ENCODE measurements at places on chromosomes 1 and 21.
A peak's percentile ranks its signal among the peaks of the same experiment; 100 is the strongest.

DNA sequence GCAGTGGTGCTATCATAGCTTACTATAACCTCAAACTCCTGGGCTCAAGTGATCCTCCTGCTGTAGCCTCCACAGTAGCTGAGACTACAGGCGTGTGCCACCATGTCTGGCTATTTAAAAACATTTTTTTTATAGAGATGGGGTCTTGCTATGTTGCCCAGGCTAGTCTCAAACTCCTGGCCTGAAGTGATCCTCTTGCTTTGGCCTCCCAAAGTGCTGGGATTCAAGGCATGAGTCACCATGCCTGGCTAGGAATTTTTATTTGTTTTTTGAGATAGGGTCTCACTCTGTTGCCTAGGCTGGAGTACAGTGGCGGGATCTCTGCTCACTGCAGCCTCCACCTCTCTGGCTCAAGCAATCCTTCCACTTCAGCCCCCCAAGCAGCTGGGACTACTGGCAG lies 8.8 kb upstream of the RABGAP1L start:
- no peak for DNase-seq

DNA sequence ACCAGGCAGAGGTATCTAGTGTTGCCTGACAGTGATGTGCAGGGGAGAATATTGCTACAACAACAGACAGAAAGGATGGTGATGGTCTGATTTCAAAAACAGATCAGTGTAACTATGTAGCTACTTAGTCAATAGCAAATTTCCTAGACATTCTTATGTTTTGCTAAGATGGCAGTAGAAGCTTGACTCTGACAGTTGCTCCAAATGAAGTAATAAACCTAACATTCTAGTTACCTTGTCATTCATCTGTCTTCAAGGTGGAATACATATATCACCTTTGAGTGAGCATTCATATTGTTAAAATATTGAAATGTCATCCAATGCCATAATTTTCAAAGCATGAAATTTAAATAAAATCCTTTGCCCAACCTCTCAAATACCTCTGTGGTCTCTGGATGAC lies 617.4 kb downstream of the USP25 start:
- DNase-seq = no peak

- DNase-seq = no peak
Observed at GRCh38 chr1:54329312-54330003, 76.7 kb downstream of the SSBP3 start.

DNA sequence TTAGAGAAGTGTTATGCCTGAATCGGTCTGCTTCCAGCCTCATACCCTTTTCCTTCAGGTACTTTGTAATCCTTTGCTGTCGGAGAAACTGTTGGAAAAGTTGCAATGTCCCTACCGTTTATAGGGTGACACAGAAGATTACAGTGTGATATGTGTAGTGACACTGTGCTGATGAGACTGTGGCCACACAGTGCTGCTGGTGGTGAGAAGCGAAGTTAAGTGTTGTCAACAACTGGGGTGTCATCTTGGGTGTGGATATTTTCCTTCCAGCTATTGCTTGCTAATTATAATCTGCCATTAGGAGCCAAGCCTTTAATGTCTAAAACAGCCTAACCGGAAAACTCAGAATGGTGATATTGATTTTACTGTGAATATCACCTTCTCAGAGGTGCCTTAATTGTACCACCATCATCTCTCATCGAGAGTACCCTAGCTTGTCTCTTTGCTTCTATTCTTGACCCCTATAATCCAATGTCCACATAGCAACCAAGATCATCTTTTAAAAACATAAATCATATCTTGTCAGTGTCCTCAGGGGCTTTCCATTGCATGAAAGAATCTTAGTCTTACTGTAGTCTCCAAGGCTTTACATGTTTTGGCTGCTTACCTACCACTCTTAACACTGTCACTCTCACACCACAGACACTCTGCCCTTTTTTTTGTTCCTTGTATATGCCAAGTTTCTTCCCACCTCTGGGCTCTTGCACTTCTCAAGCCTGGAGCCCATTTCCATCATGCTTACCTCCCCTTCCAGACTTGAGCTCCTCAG lies 89.4 kb upstream of the PGD start:
- DNase-seq = no peak

DNA sequence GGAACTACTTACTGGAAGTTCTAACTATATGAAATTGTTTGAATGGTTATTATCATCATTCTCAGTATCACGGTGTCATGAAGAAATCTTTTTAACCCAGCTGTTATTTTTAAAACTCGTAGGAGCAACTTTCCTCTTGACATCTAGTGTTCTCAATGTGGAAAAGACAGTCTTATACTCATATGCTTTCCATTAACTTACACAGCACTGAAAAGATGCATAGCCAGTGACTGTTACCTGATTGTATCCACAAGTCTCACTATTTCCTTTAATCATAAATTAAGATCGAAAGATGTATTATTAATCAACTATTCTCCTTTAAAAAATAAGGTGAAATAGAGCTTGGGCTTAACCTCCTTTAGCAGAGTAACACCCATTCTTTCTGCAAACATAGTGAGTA lies 59.7 kb upstream of the TNFSF4 start:
- DNase-seq = no peak

DNA sequence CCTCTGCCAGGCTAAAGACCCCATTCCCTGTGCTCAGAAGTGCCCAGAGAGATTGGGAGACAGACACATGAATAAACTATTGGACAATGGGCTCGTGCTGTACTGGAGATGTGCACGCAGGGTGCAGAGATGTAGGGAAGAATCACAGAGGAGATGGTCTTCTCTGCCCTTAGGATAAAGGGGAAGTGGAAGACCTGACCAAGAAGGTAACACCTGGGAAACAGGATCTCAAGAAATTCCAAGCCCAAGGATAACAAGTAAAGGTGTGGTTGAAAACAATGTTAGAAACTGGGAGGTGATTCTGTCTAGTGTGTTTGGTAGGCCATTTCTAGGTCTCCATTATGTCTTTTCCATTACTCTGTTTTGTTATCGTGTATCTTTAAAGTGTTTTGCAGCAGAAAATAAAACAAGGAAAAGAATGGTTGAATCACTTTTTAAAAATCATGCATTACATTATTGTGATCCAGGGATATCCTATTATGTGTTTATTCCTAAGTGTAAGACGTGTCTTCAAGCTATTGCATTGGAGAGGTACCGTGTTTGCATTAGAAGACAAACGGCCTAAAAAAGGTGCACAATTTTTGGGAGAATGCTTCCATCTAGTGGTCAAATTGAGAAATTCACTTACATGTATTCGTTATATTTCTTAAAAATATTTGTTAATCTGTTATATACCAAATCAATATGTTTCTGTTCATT lies 40.8 kb upstream of the KCTD3 start:
- peak; percentile 56 for DNase-seq

GRCh38 chr1:219292999-219293398 lies 119.3 kb downstream of the LYPLAL1 start:
- no peak for DNase-seq

DNA sequence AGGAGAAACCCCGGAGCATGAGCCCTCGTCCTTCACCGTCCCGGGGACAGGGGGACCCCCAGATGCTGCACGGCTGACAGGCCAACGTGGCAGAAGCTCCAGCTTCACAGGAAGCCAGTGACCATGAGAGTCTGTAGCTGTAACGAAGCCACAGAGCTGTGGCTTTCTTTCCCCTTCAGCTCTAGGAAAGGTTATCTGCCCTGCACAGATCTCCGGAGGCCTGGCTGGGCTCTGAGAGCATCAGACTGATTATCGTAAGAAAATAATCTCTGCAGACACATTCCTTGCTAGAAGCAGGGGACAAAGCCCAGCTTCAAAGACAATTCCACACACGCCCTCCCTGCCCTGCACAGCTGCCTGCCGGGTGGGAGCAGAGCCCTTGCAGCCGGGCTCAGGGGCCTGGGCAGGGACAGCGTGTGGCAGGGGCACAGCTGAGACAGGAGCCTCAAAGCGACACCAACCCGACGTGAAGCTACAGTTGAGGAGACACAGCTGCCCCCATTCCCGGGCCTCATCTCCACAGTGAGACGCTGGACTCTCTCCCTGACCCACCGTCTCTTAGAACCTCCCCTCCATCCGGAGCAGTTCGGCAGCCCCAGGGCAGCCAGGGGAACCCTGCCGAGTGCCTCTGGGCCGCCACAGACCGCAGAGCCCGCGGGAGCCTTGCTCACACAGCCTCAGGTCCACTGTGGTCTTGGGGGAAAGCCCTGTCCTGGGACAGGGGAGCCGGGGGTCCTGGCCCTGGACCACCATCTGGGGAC lies 30.6 kb downstream of the POFUT2 start:
- DNase-seq = no peak

DNA sequence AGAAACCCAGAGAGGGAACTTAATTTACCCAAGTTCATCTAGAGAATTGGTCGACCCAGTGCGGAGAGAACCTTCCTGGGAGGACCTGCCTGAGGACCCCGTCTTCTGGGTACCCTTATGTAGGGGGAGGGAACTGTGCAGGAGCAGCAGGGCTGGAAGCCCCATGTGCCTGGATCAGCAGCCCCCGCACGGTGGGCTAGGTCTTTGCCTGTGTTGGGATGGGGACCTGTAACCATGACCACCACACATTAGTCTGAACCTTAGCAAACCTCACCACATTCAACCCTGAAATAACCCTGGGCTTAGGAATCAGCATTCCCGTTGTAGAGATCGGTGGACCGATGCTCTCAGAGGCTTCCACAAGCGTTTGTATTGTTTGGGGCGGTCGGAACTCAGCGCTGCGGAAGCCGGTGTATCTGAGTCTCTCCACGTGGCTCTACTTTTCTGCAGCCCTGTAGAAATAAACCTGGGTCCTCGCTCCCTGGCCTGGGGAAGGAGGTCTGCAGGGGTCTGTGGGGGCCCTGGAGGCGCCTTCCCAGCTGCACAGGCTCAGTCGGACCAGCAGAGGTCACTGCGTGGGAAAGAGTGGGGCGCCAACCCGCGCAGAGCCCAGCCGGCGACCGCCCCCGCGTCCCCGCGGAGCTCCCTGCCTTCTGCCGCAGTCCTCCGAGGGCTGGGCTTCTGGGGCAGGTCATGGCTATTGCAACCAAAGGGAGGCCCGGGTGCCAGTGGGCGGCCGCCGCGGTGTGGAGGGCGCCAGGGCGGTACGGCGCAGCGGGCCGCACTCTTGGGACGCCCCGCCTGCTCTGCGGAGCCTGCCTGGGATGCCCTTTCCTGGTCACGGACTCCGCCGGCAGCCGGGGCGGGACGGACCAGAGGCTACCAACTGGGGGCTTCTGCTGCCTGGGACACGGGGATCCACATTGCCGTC lies 36.2 kb upstream of the KCNA10 start:
- DNase-seq = no peak

GRCh38 chr21:45601551-45601950 lies 42.0 kb upstream of the PCBP3 start:
- DNase-seq = no peak

DNA sequence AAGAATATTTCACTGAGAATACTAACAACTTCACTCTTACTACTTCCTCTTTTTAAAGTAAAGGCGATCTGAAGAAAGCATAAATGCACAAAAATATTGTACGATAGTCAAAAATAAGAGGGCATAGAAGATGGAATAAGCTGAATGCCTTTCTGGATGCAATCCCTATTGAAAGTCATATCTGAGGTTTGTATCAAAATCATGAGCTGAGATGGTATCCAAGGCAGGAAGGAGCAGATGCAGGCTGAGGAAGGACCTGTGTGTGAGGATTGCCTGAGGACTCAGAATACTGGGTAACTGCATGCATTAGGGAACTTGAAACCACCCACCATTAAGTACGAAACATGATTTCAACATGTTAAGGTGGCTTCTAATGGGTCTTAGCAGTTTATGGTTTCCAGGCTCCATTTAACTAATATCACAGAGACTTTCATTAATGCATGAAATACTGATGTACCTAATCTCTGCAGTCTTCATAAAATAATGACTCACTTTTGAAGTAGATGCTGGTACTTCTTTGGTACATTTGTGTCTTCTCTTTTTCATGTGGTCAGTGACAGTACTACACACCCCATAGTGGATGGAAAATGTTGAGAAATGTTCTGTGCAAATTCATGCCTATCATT lies 29.6 kb upstream of the RGS1 start:
- DNase-seq = peak; percentile 73

DNA sequence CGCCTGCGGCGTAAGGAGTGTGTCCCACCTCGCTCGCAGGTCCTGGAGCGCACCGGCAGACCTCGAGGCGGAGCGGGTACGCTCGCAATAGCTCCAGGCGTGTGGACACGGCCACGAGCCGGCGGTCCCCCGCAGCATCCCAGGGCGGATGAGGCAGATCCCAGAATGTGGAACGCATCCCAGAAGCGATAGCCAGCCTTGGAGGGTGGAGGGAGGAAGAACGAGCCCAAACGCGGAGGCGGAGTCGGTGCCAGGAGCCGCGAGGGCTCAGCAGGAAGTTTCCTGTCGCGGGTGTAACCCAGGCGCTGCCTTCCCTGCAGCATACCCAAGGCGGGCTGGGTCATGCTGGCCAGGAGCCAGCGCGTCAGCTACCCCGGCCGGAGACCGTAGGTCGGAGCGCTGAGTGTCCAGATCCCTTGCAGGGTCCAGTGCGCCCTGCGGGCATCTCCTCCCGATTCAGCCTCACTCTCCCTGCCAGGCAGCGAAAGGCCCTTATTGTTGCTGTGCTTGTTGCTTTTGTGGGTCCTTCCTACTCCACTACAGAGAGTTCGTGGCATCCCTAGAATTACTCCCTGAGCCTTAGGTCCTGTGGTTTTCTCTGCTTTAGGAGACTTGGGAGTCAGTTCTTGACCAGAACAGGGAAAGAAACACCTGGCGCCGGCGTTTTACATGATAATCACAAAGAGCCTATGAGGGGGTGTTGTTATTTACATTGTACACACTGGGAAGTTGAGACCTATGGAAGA lies 27.7 kb downstream of the STYXL2 start:
- no peak for DNase-seq

GRCh38 chr1:200332716-200333115 lies 77.1 kb downstream of the ZNF281 start:
- no peak for DNase-seq

DNA sequence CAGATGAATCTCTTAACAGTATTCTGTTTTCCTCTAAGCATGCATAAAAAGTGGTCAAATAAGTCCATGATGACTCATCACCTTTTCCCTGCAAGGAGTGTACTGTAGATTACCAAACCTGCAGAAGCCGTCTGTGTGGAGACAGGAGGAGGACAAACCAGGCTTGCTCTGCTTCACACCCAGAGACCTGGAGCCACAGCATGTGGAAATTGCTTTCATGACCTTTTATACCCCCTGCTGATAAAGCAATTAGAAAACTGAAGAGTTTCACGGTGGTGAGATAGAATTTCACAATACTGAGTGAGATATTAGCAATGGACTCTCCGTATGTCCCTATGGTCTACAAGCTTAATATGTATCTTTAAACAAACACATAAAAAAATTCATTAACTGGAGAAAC lies 9.4 kb downstream of the CORT start:
- no peak for DNase-seq

DNA sequence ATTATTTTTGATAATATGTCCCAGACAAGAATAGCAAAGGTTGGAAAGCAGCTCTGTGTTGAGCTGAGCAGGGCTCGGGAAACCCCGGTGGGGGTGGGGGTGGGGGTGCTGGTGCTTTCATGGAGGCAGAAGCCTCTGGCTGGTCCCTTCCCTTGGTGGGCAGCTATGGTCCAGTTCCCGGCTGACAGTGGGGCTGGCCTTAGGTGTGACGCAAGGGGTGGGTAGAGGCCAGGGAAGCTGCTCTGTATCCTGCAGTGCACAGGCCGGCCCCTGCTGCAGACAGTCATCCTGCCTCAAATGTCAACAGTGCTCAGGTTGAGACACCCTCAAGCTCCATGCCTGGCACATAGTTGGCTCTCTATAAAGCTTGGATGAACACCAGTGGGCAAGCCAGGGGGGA lies 8.9 kb downstream of the ACTL8 start:
- no peak for DNase-seq

- DNase-seq = no peak
Observed at GRCh38 chr1:12810691-12811408, 19.7 kb downstream of the PRAMEF1 start.

- no peak for DNase-seq
Observed at GRCh38 chr1:235923466-235924021, 56.8 kb upstream of the LYST start.
